ENCODE measurements at places on chromosomes 16 and 17.

DNA sequence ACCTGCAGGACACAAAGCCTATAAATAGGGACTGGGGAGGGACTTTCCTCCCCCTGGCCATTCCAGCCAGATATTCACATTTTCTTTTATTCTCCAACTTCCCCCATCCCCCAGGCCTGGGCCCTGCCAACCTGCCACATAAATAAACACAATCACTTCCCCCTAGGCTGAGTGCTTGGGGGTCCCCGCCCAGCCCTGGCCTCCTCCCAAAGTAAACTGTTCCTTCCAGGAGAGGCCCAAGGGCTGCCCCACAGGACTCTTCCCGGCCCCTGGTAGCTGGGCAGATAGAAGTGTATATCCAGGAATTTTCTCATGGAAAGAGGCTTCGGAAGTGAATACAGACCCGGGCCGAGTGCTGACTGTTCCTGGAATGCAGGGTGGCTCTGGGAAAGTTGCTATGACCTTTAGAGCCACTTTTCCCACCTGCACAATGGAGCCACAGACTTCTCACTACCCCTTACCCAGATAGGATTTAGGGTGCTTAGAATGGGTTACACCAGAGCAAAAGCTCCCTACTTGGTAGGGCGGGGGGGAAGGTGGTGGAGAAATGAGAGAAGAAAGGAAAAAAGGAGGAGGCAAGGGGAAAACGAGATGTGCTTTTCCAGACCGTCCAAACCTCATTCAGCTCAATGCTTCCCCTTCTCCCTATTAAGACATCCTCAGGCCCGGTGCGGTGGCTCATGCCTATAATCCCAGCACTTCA lies 8.5 kb downstream of the CSF3 start:
- DNase-seq = no peak

DNA sequence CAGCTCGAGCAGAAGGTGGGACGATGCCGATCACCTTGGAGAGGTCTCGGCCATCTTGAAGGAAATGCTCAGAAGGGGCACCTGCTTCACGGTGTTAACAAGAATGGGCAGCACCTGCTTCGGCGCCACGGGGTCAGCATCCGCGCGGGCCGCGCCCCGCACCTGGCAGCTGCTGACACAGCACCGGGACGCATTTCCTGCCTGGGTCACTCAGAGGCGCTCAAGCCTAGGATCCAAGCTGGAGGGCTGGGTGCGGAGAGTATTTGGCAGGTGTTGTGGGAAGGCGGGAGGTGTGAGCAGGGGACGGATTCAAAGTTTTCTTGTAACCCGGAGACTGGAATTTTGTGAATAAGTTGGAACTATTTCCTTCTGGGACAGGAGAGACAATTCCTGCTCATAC lies 39.3 kb upstream of the AKTIP start:
- DNase-seq = no peak

DNA sequence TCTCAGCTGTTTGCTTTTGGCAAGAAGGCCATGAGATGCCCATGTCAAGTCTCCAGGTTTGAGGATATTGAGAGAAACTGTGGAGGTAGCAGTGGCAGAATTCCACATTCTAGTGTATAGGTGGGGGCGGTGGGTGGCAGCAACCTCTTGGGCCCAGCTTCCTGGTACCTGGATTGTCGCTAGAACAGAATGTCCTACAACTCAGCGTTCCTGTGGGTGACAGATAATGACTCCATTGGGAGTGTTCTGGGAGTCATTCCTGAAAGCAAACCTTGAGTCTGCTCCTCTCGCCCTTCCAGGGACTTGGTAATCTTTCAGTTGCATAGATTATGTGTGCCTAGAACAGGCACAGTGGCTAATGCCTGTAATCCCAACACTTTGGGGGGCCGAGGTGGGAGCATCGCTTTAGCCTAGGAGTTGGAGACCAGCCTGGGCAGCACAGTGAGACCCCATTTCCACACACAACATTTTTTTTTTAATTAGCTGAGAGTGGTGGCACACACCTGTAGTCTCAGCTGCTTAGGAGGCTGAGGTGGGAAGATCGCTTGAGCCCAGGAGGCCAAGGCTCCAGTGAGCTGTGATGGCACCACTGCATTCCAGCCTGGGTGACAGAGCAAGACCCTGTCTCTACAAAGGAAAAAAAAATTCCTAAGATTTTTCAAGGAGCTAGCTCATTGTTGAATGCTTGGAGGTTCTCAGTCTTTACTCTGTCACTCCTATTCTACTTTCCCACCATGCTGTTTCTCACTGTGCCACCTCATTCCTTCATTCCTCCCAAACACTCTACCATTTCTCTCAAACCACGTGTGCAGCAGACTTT lies 37.9 kb upstream of the METTL16 start:
- DNase-seq = no peak

DNA sequence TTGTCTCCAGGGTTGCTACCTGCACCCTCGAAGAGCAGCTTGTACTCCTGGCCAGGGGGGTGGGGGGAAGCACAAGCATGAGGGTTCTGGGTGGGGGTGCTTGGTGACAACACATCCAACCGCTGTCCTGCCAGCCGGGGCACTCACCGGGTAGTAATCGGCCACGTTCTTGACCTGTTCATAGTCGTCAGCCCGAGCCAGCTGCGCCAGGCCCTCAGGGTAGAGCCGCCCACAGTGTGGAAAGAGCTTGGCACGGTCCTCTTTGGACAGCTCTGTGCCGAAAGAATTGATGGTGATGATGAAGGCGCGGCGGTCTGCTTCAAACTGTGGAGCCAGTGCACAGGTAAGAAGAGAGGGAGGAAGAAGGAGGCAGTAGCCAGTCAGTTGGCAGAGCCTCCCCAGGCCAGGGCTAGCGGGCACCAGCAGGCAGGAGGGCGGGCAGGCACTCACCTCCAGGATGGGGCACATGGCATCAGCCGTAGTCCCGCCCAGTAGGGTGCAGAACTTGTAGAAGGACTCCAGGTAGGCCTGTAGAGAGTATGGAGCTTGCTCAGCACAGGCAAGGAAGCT lies 8.0 kb downstream of the HSD11B2 start:
- DNase-seq = no peak

DNA sequence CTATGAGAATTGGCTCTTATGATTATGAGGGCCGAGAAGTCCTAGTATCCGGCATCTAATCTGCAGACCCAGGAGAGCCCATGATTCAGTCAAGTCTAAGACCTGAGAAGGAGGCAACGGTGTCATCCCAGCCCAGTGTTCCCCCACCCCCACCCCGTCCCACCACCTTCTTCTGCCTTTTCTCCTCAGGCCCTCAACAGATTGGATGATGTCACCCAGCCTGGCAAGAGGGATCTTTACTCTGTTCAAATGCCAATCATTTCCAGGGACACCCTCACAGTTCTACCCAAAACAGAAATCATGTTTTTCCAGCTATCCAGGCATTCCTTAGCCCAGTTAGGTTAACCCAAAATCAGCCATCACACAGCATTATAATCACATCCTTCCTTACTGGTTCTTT lies 10.0 kb upstream of the GAA start:
- DNase-seq = no peak

- no peak for DNase-seq
Measured at GRCh38 chr16:23105309-23105708, 43.9 kb downstream of the USP31 start.

GRCh38 chr16:57128771-57129389 lies 36.5 kb downstream of the CPNE2 start:
- no peak for DNase-seq

- no peak for DNase-seq
Measured at GRCh38 chr16:53872248-53873221, 168.6 kb downstream of the FTO start.

DNA sequence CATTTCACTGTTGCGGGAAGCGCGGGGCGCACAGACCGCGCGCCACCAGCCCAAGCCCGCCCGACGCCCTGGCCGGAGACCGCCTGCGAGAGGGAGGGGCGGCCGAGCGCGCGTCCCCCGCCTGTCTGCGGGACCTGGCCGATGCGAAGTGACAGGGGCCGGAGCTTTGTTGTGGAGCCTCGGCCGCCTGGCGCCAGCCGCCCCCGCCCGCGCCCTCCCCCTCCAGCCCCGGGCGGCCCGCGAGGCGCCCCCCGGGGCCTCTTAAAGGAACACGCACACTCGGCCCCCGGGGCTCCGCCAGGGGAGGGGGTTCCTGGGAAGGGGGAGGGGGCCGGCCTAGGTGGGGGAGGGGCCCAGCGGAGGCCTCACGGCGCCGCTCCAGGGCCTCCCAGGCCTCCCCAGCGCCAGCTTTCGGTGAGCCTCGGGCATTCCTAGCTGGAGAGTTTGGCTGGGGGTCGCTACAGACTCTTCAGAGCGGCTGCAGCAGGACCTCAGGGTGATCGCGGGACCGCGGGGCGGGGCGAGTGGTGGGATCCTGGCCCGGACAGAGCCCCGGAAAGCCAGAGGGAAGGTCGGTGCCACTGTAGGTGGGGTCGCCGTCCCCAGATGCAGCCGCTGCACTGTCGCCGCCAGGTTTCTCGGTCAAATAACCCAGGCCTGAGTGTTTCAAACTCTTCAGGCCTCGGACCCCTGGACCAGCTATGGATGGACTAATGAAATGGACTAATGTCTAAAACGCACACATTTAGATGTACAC lies 2.4 kb upstream of the TBX2 start:
- no peak for DNase-seq

DNA sequence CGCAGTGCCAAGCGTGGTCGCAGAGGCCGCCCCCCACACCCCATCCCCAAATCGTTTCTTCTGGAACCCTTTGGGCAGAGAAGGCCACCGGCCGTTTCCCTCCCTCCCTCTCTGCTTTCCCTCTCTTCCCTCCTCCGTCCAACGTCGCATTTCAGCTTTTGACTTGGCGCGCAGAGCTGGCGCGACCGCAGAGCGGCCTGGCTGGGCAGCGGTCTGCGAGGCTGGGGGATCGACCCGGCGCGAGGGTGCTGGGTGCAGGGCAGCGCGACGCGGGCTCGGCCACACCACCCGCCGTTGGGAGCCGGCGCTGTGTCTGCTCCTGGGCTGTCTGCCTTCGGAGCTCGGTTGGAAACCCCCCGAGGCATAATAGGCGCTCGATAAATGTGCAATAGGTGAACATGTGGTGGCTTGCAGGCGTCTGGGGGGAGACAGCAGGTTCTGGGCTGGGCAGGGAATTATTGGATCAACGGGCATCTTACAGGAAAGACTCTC lies 2.8 kb upstream of the NTN3 start:
- DNase-seq = no peak

DNA sequence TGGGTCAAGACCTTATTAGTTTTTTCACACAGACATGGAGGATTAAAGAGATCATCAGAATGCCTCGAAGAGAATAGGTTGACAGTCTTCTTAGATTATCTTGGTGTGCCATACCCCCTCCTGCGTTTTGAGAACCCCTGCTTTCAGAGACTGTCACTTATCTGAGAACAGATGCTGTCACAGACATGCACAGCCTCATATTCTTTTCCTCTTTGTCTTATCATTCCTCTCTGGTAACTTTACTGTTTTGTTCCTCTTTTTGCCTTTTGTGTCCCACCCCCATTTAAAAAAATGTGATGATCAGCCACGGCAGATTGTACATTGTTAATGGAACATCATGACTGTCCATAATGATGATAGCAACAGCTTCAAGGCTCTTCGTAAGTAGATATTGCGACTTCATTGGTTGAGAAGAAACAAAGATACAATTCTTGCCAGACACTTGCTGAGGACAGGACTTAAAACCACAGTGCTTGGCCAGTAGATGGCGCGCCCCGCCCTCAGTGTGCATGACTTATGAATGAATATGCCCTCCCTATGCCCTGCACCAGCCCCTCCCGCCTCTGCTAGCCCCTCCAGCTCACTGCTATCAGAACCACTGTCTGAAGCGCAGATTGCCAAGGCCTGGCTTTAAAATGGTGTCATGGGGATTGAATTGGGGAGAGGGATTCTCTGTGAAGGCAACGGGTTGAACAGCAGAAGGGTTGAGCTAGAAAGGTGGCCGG lies 2.6 kb upstream of the PITPNC1 start:
- peak; percentile 86 for DNase-seq

DNA sequence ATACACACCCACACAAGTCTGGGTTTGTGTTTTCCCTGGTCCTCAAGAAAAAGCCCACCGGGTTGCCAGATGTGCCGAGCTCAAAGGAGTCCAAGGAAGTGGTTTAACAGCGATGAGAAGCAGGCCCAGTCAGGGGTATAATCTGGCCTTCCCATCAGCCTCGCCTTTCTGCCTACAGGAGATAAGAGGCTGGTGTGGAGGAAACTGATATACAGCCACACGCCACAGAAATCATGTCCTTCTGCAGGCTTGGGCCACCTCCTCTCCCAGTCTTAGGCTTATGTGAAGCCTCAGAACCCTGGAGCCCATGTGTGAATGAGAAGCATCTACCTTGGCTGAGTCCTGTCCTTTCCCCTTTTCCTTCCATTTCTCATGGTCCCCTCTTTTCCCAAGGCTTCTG lies 43.6 kb upstream of the MMP2 start:
- no peak for DNase-seq

DNA sequence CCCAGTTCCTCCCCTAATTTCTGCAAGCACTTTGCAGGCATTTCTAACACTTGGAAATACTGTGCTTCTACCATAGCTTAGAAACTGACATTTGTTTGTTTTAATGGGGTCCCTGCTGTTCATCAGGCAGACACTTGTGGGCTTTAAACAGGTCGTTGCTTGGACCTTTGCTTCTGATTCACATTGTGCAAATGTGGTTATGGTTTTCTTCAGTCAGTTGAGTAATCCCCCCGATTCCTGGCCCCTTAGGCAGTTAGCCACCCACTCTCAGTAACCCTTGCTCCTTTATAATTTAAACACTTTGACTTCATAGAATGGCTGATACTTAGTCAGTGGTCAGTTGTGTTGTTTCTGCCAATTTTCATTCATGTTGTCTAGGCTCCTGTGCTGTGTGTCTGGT lies 39.4 kb downstream of the SLC47A1 start:
- no peak for DNase-seq

GRCh38 chr17:18382441-18383078 lies 5.0 kb downstream of the EVPLL start:
- no peak for DNase-seq

DNA sequence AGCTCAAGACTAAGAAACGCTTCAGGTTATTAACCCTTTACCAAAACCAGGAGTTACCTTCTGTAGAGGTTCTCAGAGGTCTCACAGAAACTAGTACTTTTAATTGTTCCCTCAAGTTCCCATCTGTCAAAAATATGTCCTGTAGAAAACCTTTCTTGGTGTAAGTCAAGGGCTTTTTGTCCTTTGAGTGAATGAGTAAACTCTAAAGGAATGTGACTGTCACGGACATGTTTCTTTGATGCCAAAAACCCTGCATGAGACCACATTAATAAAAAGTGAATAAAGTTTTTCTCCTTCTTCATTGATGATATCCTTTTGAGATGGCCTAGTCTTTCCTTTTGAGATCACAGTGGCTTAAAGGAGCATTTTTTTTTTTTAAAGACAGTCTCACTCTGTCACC lies 102.9 kb downstream of the NLK start:
- no peak for DNase-seq

GRCh38 chr16:4928227-4928626 lies 8.7 kb downstream of the PPL start:
- DNase-seq = no peak

- DNase-seq = no peak
Measured at GRCh38 chr16:14351647-14352046, 278.4 kb downstream of the PARN start.

DNA sequence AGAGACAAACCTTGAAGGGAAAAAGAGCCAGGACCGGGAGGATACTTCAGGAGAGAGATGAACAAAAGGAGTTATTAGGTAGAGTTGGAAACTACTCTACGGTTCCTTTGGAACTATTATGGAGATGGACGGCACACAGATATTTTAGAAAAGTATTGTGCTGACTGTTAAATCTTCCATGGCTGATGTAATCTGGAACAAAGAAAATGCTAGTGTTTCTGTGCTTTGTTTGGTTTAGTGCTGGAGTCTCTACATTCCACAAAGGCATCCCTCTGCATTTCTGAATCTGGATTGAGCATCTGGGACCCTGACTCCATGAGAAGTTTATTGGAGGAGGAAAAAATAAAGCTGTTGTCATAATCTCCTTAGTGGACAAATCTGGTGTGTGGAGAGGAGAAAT lies 57.2 kb downstream of the RPGRIP1L start:
- no peak for DNase-seq

GRCh38 chr17:36727577-36727976 lies 126.2 kb downstream of the MRM1 start:
- DNase-seq = no peak

Data from stimulated activated CD4-positive, alpha-beta T cell treated with anti-CD3 and anti-CD28 coated beads, TNF-alpha, amount 100 ng/mL, for 48 hours (primary cell).